ENCODE measurements at places on chromosomes 4 and X.

GRCh38 chr4:5783486-5783885, 72.5 kb downstream of the EVC start:
- no peak for DNase-seq

GRCh38 chr4:110586131-110586850, 36.6 kb downstream of the PITX2 start:
- no peak for DNase-seq

DNA sequence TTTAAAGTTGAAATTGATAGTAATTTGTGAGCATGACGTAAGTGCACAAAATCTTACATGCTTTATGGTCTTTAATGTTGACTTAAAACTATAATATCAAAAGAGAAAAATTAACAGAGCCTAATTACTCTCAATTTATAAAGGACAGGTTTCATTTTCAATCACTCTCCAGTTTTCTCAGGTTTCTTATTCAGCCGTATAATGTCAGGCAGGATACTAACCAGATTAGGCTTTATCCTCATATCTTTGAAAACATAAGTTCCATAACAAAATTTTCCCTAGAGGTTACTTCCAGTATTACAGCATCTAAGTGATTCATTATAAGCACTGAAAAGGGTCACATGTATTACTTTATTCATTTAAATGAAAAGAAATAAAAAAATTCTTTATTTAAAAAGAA, 492.1 kb downstream of the PACRGL start:
- no peak for DNase-seq

DNA sequence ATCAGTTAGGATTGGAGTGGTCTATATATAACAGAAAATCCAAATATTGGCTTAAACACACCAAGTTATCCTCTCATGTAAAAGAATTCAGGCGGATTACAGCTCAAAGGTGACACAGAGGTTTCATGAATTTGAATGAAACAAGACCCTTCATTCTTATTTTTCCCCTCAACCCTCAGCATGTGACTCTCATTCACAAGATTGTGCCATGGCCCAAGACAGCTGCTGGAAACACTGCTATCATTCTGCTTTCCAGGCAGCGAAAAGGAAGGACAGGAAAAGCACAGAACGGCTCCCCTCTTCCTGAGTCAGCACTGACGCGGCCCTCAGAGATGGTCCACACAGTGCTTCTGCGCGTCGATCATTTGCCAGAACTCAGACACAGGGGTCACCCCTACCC, 891.0 kb upstream of the FRG1 start:
- no peak for DNase-seq

GRCh38 chrX:71212536-71212935, 10.5 kb upstream of the GJB1 start:
- DNase-seq = no peak

Data from stimulated activated CD4-positive, alpha-beta T cell treated with anti-CD3 and anti-CD28 coated beads, Interleukin-1b, Interleukin-23, amount 100 ng/mL, for 1 hour (primary cell).